CD4-positive, alpha-beta T cell treated with Interleukin-4 for 1 hour (primary cell): ENCODE measurements at places on chromosomes 1 and 21.

DNA sequence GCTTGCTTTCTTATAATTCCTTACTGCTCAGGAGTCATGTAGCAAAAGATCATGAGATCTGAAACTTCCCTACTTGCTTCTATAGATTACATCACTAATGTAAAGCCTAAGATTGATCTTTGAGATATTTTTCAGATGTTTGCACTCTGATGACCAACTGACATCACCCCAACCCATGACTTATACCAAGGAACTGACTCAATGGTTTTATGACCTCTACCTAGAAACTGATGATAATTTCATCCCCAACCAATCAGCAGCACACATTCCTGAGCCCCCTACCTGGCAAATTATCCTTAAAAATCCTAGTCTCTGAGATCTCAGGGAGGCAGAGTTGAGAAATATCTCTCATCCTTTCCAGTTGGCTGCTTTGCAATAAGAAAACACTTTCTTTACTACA lies 122.3 kb upstream of the CAMK1G start:
- no peak for DNase-seq

DNA sequence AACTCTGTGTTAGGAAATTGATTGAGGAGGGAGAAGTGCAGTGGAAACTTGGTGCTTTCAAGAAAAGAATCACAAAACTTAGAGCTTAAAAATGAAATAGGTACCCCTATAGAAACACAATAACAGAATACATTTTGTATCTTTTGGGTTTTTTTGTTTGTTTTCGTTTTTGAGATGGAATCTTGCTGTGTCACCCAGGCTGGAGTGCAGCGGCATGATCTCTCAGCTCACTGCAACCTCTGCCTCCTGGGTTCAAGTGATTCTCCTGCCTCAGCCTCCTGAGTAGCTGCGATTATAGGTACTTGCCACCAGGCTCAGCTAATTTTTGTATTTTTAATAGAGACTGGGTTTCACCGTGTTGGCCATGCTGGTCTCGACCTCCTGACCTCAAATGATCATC lies 51.5 kb upstream of the RAVER2 start:
- no peak for DNase-seq

- DNase-seq: no peak
Measured at GRCh38 chr1:94529416-94529815, 12.1 kb downstream of the F3 start.

GRCh38 chr1:11893907-11894251 lies 32.3 kb downstream of the KIAA2013 start:
- DNase-seq: peak; percentile 72

DNA sequence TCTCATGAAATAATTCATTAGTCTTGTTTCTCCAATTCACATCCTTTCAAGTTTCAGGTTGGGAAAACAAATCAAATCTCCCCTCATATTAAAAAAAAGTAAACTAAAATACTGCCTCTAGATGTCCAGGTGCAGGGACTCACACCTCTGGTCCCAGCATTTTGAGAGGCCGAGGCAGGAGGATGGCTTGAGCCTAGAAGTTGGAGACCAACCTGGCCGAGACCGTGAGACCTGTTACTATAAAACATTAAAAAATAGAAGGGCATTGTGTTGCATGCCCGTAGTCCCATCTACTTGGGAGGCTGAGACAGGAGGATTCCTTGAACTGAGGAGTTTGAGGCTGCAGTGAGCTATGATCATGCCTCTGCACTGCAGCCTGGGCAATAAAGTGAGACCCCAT lies 61.9 kb downstream of the ST6GALNAC5 start:
- no peak for DNase-seq

GRCh38 chr1:150512846-150513245 lies 2.7 kb upstream of the FALEC start:
- DNase-seq: no peak

- DNase-seq: no peak
Measured at GRCh38 chr1:207335138-207335537, 13.7 kb downstream of the CD55 start.

DNA sequence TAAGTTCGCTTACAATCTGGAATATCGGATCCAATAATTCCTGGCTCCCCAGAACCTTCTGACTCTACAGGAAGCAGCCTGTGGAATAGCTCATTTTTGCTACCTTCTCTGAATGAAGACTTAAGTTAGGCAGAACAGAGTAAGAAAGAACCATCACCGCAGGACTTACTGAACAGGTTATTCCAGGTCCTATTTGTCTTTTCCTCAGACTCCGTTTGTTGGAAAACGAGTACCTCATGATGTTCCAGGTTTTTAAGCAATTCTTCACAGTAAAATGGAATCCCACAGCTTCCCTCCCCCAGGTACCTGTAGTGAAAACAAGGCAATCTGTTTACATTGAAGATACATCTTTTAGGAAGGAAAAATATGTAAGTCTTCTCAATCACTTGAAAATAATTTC lies 59.8 kb downstream of the ADCY10 start:
- no peak for DNase-seq

DNA sequence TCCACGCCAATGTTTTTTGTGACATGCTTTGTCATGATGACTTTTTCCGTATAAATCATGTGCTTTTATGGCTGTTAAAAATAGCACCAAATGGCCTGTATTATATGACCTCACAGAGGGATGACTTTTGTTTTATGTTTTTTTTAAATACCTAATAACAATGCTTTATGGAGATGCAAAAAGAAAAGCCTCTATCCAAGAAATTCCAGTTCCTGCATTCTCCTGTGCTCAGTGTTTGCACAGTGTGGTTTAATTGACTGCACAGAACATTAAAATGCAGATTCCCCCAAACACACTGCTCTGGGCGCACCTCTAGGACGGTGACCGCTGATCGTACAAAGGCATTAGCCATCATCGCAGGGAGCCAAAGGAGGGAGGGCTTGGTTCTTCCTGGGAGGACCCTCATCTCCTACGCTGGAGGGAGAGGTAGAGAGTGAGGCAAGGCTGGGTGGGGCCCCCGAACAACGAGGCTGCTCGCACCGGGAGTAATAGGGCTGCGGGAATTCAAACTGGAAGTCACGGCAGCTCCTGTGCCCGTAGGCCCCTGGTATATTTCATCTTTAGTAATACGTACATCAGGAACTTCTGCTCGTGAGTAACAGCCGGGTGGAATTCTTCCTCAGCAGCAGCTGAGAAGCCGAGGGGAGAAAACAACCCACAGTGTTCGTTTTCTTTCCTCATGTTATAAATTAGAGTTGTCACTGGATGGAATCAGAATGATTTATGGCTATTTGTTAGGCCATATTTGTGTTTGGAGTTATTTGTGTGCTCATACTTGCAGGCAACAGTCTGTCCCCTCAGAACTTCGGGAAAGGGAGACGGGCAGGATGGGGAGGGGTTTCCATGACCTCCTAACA lies 465.6 kb downstream of the CAMTA1 start:
- DNase-seq: no peak

DNA sequence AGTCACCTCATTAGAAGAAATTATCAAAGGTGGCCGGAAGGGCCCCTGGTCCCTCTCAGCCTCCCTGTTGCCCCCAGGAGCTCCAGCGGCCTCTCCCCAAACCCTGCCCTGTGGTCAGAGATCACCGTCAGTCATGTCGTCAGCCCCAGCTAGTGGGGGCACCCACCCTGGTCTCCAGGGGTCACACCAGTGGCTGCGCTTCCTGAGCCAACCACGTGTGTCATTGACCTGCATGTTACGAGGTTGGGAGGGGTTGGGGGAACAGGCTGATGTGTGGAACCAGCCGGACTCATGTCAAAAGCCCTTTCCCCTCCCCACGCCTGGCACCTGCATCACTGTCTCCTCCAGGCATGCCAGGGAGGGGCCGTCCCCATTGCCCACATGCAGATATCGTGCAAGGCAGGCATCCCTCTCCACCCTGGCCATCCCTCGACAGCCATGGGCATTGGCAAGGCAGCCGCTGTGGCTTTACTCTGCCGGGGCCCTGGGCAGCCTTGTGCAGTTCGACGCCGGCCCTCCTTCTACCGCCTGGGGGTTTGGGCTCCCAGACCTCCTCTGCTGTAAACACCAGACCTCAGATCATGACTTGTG lies 128.7 kb downstream of the CRYAA start:
- no peak for DNase-seq

- peak; percentile 84 for DNase-seq
Measured at GRCh38 chr1:204520834-204521709, 4.9 kb downstream of the MDM4 start.

DNA sequence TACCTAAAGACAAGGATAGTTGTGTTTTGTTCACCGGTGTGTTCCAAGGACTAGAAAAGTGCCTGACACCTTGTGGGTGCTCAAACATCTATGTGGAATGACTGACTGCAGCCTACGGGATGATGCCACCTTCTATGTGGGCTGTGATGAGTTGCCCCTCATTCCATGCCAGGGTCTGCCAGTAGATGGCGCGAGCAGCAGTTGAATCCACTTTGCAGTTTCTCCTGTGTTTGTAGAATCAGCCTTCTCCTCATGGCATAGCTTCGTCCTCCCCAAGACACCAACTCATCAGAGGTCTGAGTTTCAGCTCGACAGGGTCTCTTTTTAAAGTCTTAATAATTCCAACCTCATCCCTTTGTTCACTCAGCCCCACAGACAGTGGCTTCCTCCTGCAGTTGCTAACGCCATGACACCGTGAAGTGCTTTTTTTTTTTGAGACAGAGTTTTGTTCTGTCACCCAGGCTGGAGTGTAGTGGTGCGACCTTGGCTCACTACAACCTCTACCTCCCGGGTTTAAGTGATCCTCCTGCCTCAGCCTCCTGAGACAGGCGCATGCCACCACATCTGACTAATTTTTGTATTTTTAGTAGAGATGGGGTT lies 133.7 kb downstream of the CAPN8 start:
- peak; percentile 50 for DNase-seq

GRCh38 chr1:110155878-110156522 lies 5.7 kb downstream of the SLC6A17 start:
- DNase-seq: peak; percentile 23

DNA sequence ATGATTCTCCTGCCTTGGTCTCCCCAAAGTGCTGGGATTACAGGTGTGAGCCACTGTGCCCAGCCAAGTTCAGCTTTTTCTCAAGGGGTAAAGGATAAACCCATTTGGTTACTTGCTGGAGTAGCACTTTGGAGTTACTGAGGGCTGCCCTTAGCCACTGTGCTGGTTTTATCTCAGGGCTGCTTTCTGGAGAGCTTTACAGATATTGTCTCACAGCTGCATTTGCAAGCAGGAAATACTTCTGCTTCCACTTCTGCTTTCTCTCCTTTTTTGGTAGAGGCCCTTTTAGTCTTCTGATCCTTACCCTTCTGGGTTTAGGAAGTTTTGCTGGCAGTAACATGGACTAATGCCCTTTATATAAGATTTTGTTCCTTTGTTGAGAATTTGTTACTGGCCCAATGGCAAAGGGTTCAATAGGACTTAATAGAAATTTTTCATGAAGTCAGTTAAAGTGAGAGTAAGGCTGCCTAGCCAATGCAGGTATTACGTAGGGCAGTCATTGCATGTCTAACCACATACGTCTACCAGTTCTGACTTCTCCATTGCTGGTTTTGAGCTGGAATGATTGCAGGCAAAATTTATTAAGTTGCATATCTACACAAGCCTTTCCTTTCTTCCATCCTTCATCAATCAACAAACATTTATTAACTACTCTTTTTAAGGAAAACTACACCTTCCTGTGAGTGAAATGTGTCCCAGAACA lies 24.4 kb downstream of the CAP1 start:
- DNase-seq: no peak

DNA sequence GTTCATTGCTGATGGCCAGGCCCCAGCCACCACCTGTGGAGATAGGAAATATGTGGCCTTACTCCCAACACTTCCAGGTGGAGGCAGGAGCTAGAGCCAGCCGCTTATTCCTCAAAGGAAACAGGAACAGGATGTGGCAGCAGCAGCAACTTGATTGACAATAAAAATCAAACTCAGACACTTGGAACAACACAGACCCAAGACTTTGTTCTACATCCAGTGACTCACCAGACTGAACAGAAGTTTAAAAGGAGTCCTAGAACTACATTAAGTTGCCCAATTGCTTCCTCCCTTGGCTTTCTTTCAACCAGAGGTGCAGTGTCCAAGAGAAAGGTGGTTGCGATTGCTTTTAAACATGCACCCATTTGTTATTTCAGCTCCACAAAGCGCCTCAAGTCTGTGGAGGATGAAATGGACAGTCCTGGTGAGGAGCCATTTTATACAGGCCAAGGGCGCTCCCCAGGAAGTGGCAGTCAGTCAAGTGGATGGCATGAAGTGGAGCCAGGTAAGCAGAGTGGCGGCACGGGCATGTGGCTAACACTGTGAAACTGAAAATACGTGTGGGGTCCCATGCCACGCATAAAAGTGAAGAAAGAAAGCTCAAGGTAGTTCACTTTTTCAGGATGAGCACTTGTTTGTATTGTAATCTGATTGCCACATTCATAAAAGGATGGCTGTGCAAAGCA lies 276.6 kb downstream of the NFIA start:
- no peak for DNase-seq

GRCh38 chr21:25080141-25080540 lies 527.1 kb downstream of the MRPL39 start:
- DNase-seq: no peak

DNA sequence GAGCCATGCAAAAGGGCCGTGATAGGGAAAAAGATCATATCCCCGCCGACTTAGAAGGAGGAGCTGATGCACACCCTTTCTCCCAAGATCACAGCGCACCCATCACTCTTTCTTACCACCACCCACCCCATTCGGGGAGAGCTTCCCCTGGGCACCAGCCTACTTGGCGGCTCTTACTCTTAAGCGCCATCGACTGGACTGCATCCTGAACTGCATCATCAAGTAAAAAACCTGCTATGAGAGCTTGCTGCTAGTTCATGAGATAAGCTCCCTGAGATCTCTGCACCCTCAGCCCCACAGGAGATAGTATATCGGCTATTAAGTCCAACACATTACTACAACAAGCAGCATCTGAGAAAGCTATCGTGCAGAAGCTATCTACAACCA lies 125.1 kb downstream of the BARHL2 start:
- DNase-seq: no peak
